Karpas-422 (cell line): ENCODE measurements at places on chromosomes 6 and 20.

DNA sequence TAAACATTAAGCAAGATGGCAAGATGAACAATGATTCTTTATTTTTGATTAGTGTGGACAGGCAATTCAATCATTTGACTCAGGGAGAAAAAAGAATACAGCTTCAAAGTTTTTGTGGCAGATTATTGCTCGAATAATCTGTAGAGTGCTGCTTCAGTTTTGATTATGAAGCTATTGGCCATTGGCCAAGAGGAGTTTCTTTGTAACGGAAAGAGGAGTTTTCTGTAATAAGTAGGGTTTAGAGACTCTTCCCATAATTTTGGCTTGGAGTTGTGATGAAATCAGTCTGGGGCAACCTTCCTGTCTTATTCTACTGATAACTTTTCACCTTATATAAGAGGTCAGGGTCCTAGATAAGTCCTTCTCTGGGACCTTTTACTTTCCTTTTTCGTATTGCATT lies 256.7 kb upstream of the RAB32 start:
- no peak for DNase-seq

GRCh38 chr20:1761116-1761515 lies 103.5 kb upstream of the SIRPG start:
- no peak for DNase-seq

DNA sequence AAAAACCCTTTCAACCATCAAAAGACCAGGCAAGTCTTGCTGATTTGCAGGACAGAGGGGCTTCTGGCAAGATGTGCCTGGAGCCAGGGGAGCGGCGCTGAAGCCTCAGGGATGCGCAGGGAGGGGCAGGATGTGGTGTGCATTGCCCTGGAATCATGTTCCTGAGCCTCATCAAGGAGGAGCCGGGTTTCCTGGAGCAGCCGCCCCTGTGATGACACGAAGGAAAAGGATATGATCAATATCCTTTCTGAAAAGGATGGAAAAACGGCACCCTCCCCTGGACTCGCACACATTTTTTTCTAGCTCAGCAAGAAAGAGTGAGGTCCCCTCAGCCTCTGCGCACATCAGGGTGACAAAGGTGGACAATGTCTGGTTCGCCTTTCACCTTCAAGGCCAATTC lies 173.1 kb upstream of the SSTR4 start:
- DNase-seq = no peak

DNA sequence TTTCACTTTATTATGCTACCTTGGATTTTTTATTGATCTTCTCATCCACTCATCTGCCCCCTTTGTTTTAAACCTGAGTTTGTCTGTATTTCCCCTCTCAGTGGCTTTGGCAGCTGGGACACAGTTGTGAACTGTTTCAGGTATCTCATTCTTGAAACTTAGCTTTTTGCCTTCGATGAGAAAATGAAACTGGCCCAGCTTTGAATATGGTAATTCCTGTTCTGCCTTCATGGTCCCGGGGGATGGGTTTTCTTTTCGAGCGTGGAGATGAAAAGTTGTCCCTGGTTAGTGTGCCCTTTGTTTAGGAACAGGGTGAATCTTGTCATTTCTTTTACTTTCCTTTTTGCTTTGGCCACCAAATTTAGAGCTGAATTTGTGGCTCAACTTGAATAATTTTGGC lies 25.6 kb downstream of the DHX35 start:
- DNase-seq = peak; percentile 88

GRCh38 chr6:27861276-27861840 lies 50.8 kb downstream of the OR2B2 start:
- no peak for DNase-seq

DNA sequence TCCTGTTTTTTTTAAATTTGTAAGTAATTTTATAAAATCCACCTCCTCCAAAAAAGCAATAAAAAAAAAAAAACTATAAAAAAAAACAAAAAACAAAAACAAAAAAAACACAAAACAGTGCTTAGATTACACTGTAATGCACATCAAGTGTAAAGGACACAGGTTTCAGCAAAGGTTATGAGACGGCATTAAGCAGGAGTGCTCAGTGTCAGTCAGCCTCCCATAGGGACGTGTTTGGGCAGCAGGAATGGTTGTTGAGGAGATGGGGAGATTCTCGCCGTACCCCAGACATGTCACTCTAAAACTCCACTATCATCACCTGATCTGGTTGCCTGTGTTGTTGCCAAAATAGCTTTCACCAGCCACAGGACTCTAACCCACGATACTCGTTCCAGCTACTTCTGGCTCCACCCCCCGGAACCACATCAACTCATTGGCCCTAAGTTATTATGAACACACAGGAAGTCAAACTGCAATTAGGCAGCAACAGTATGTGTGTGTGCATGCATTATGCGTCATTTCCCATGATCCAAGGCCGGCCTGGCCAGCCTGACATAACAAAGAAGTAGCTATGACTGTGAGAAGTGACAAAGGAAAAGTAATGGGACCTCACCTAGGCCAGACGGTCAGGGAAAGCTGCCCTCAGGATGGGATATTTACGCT lies 28.7 kb downstream of the ECT2L start:
- peak; percentile 44 for DNase-seq

- DNase-seq = no peak
These were observed 221.2 kb downstream of the LAMA2 start for GRCh38 chr6:129104131-129104530.

DNA sequence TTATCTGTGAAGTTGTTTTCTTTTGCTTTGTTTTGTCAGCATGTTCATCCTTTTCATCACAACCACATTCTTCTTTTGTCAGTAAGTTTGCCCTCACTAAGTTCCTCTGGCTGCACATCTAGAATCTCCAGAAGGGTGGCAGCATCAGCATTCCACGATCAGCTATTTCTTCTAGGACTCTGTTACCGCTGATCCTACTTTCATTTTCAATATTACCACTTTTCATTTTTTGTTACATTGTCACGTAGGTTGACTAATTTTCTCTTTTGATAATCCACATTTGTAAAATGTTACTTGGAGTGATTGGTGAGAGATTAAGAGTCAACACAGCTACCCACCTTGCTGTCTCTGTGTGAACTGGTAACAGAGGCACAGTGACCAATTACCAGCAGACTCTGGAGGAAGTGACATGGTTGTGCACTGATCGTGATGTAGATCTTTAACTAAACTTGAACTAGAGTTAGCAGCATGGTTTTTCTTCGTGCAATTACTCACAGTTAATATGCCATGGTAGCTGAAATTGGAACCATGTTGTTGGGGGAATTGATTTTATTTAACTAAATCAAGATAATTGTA lies 307.9 kb upstream of the SLC35B3 start:
- no peak for DNase-seq

GRCh38 chr20:62938105-62938888 lies at the start of gene GID8:
TSS of gene GID8 (plus strand) at chr20:62938147. CDS start at chr20:62941503, 3,356 bp downstream.
- peak; percentile 74 for DNase-seq

DNA sequence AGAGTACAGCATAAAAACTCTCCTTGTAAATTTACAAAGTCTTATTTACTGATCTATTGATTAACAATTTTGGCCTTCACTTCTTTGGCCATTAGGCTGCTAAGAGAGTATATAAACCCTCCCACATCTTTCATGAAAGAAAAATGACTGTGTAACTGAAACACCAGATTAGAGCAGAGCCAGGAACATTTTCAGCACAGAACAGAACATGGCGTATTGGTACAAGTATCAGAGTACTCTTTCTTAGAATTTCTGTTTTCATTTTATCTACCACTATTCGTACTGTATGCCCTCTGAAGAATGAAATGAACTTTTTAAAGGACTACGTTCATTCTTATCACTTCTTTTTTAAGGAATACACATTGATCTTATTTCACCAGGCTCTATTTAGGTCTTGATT lies 550.2 kb downstream of the ADGRB3 start:
- DNase-seq = no peak

DNA sequence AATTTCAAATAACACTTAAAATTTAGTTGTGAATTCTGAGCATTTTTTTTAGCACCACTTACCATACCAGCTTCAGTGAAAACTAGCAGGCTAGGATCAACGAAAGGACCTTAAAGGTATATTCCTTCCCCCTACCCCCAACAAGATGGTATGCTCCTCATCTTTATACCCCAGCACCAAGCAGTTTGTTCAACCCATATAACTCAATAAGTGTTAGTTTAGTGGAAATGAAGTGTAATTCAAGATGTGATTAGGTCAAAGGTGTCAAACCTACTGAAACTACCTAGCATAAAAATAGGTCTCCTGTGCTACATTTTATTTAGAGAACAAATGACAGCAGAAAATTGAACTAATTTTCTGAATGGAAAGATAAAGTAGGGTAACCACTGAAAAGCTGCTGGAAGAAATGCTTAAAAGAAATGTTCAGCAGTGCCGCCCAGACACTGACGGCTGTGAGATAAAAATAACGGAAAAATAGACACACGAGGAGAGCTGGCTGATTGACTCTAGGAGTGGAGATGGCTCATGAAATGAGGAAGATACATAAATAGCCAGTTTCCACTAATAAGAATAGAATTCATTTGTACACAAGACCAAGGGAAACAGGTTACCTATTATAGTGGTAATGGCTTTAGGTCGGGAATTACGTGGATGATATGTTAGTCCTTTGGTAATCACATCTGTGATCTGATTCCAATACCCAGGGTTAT lies 94.8 kb downstream of the IPCEF1 start:
- no peak for DNase-seq

GRCh38 chr6:72616406-72617015 lies 5.4 kb upstream of the KCNQ5 start:
- DNase-seq = peak; percentile 81

GRCh38 chr6:169752074-169752623 lies 727 bp downstream of the ERMARD start:
- DNase-seq = peak; percentile 69

DNA sequence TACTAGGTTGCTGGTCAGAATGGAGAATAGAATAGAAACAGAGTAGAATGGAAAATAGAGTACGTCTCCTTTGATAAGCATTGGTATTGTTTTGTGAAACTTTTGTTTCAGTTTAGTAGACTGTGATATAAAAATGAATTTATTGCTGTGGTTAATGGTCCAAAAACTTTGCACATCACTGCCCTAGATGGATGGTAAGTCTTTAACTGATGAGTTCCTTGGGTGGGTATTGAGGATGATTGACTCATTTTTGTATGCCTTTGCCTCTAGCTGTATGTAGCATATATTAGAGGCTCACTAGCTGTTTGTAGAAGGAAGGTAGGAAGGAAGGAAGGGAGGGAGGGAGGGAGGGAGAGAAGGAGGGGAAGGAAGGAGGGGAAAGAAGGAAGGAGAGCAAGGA lies 48.3 kb downstream of the ZDHHC14 start:
- DNase-seq = no peak

GRCh38 chr20:36656733-36657132 lies 10.7 kb upstream of the SLA2 start:
- DNase-seq = no peak

DNA sequence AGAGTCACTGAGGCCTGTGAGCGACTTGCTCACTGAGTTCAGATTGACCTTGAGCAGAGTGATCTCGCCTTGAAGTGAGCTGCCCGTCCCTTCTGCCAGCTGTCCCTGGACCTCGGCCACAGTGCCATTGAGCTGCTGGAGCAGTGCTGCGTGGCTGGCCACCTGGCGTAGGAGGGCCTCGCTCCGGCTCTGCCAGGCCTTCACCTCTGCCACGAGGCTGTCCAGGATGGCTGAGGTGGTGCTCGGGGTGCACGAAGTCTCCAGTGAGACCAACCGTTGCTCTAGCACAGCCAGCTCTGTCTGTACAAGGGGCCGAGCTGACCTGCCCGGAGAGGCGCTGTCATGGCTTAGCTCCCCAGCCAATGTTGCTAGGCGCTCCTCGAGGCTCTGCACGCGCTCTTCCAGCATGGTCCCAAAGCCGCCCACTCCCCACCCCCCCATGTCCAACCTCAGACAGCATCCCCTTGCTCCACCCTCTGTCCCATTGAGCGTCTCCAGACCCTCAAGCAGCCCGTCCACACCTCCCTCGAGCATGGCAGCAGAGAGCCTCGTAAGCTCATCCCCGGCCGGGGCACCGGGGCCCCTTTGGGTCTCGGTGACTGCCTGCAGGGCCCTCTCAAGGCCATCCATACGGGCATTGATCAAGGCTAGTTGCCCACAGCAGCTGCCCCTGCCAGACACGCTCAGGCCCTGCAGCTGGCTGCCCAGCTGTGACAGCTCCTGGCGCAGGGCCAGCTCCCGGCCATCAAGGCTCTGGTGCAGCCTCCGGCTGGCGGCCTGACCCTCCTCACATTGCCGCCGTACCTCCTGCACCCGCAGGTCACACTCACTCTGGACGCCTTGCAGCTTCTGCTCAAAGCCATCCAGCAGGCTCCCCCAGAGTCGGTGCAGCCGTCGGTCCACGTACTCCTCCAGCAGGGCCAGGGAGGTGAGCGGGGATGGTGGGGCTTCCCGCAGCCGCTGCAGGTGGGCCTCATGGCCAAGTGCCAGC lies 4.6 kb downstream of the EMILIN3 start:
- DNase-seq = no peak

DNA sequence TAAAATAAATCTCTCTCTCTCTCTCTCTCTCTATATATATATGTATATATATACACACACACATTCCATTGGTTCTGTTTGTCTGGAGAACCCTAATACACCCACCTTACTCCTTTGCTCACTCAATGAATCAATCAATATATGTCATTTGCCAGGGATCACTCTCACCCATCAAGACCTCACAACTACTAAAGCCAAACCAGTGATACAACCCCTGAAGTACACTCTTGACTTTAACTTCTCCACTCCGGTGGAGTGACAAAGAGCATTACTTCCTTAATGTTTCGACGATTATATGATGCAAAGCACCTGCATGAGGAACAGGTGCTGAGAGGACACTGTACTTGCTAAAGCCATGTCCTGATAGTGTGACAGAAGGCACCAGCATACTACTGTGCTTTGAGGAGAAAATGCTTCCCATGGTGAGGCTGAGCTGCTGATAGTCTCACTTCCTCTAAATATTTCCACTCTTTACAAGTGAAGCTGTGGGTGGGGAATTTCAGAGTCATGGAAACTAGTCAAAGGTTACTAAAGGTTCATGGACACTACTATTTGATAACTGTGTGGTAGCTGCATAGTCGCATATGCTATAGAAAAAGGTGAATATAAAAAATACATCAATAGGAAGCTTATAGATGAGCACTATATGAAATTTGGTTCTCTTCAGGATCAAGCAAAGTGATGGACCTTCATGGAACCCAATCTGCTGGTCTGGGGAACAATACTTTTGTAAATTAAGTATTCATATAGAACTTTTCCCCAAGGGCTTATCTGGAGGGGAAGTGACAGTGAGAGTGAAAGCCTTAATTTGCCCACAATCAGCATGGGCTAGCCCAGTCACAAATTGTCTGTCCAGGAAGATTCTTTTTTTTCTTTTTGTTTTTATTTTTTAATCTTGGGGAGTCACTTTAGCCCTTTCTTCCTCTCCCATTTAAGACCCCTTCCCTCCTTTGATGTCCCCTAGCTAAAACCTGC lies 141.9 kb upstream of the NEDD9 start:
- peak; percentile 59 for DNase-seq

DNA sequence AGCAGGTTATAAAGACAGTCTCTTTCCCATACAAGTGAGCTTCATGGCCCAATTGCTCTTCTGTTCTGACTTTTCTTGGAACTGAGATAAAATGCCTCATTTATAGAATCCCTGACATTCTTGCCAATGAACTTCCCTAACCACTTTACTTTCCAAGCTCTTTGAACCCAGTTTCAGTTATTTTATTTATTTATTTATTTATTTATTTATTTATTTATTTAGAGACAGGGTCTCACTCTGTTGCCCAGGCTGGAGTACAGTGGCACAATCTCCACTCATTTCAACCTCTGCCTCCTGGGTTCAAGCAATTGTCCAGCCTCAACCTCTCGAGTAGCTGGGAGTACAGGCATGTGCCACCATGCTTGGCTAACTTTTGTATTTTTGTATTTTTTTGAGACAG lies 138.5 kb upstream of the ZNF184 start:
- no peak for DNase-seq
